ENCODE measurements at places on chromosomes 1 and 21. TPM values are rescaled to one million over a fixed set of nuclear protein-coding genes. Genes with fewer than 3 reads are reported as not detected.
A peak's percentile ranks its signal among the peaks of the same experiment; 100 is the strongest.

- peak overlapping the region; percentile 36 for H3K27ac ChIP-seq
- H3K4me1 ChIP-seq: peaks cover 28% of the 10 kb centered on the region
- peak overlapping the region; percentile 70 for H3K4me3 ChIP-seq
- peaks cover 8% of the 10 kb centered on the region for H3K27me3 ChIP-seq
- DNase-seq: peak; percentile 87
- peaks cover 3% of the 10 kb centered on the region for H3K36me3 ChIP-seq
These were observed 5.8 kb upstream of the CCDC27 start for GRCh38 chr1:3746389-3746829.

DNA sequence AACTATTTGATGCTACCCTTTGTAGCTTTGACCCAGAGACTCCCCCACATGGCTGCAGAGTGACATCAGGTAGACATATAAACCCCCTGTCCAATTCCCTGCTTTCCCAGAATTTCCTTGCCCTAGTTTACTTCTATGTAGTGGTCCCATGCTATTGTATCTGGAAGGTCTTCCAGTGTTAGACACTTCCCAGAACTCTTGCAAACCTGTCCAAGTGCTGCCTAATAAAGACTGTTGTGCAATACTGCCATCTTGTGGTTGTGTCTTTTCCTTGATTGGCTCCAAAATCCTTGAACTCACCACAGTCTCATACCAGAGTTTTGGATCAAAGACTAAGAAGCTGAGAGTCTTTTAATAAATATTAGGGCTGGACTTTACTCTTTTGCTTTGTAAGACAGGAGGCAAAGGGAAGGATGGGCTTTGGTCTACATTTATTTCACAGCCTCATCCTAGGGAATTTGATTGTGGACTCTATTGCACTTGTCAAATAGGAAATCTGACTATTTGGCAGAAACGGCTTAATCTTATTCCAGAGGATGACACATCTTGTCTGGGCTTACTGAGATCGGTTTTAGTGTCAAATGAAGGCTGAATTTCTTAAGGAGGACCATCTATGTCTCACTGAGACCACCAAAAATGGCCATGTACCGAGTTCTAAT is 169.9 kb downstream of the LRRC7 start:
- no peak overlapping the region for H3K27ac ChIP-seq
- peaks cover 14% of the 10 kb centered on the region for H3K27me3 ChIP-seq
- no peak overlapping the region for H3K4me3 ChIP-seq

DNA sequence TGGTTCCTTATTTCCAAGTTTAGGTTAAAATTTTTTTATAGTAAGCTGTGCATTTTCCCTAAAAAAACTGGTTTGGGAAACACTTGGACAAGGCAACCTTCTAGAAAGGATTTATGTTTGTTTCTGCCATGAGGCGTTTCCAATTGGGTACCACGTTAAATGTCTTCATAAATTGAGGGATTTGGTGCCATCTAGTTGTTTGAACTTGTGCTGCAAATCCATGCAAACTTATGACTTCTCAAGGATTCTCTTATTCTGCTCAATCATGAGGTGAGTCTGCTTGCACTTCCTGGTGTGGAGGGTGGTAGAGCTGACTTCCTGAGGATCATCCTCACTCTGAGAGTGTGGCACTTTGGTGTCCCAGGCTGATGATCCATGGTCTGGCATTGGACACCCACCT is 123.3 kb downstream of the PCNX2 start:
- H3K4me3 ChIP-seq: no peak overlapping the region
- peaks cover 20% of the 10 kb centered on the region for H3K36me3 ChIP-seq
- no peak overlapping the region for H3K27ac ChIP-seq
- no peak for DNase-seq
- no peaks in the 10 kb centered on the region for H3K4me1 ChIP-seq
- H3K27me3 ChIP-seq: no peaks in the 10 kb centered on the region

CA6 gene
- not detected for total RNA-seq

EPHA10 gene
- not detected for total RNA-seq
